ENCODE measurements at places on chromosomes 1 and 21. TPM values are rescaled to one million over a fixed set of nuclear protein-coding genes. Genes with fewer than 3 reads are reported as not detected.

Gene SYTL1
- total RNA-seq: 0.11 TPM

Gene CAMK1G
- total RNA-seq: 8.4 TPM

Gene USH2A
- under 0.01 TPM for total RNA-seq

Gene PPFIA4
- total RNA-seq: 10.1 TPM

Gene BNIPL
- total RNA-seq: 0.11 TPM

Gene UROD
- total RNA-seq: 133 TPM

All from uterine smooth muscle cell (primary cell).